ENCODE measurements at places on chromosomes 6 and 20. TPM values are rescaled to one million over a fixed set of nuclear protein-coding genes. Genes with fewer than 3 reads are reported as not detected.

DNA sequence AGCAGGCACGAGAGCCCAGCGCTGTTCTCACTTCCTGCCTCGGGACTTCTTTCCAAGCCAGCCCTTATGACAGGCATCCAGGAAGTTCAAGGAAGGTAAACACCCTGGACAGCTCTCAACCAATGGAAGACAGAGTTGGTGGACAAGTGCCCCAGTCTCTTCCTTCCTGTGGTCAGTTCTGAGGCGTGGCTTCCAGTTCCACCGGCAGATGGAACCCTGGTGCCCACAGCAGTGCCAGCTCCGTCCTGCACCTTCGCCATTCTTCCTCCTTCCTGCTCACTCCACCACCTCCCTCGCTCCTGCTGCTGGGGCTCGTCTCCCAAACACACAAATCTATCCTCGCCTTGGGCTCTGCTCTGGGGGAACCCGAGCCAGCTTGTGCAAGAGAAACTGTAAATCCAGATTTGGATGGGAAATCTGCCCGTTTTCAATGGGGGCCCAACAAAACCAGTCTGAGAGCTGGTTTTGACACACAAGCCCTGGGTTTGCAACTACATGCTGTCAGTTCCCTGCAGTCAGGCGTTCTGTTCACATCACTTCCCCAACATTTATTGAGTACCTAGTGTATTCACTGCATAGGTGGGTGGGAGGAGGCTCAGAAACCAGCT lies 162.7 kb downstream of the GRM4 start:
- no peak for DNase-seq

DNA sequence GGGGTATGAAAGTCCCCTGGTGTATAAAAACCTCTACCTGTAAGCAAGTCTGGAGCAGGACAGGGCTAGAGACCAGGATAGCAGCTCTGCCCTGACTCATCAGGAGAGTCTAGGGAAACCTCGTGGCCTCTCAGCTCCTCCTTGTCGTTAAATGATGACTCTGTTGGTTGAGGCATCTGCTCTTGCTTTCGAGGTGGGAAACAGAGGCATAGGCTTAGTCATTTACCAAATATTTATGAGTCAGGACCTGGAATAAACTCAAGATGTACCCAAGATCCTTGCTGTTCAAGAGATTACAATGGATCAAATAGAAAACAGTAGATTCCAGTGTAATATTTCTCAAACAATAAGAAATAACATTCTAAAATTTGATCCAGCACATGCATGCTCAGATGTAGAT lies 5.5 kb downstream of the MANBAL start:
- no peak for DNase-seq

Gene NKX2-2
- polyA plus RNA-seq, result not detected

DNA sequence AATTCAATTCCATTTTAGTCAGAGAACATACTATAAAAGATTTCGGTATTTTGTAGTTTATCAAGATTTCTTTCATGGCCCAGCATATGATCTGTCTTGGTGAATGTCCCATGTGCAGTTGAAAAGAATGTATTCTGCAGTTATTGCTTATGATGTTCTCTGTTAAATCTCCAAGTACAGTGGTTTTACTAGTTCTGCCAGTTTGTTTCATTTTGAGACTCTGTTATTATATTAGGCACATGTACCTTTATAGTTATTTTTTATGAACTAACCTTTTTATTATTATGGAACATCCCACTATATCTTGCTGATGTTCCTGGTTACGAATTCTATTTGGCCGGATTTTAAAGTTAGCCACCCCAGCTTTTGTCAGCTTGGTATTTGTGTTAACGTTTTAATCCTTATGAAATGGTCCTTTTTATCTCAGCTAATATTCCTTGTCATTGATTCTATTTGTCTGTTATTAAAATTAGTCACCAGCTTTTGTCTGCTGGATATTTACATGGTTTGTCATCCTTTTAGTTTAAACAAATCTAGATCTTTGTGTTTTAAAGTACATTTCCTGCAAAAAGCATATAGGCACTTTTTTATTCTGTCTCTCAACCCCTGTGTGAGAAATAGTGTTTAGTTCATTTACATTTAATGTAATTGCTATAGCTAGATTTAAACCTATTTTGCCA lies 48.9 kb downstream of the VTA1 start:
- DNase-seq, result no peak

Gene BCAS4
- polyA plus RNA-seq, result 4.2 TPM

GRCh38 chr6:119535332-119535731 lies 185.8 kb upstream of the MAN1A1 start:
- no peak for DNase-seq

Gene KIF13A
- polyA plus RNA-seq, result 33.4 TPM

DNA sequence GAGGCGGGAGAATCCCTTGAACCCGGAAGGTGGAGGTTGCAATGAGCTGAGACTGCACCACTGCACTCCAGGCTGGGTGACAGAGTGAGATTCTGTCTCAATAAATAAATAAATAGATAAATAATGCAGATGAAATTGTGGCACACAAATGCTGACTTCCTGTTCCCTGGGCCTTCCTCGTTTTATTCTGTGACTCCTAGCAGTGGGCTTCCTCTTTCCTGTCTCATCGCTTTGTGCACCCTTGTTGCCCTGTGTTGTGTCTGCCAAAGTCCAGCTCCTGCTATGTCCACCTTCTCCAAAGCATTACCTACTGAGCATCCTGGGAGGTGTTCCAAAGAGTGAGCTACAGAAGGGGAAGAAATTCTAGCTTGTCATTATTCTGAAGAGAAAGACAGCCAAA lies 100.2 kb upstream of the TIAM2 start:
- DNase-seq, result no peak

GRCh38 chr6:2881423-2881822 lies 21.7 kb downstream of the SERPINB9 start:
- no peak for DNase-seq

DNA sequence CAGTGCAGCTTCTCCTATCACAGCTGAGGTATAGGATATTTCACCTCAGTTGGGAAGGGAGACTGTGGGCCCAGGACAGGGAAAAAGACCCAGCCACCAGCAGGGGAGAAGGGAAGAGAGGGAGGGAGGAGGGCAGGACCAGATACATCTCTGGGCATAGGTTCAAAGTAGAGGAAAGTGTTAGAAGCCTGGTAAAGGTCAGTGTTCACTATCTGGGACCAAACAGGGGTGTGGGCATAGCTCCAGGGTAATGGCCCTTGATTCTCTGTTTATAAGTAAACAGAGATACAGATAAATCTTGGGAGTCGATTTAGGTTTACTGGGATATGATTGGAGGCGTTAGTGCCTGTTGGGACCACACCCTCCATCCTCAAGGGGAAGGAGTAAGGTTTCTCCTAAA lies 266.2 kb downstream of the LRFN2 start:
- DNase-seq, result no peak

DNA sequence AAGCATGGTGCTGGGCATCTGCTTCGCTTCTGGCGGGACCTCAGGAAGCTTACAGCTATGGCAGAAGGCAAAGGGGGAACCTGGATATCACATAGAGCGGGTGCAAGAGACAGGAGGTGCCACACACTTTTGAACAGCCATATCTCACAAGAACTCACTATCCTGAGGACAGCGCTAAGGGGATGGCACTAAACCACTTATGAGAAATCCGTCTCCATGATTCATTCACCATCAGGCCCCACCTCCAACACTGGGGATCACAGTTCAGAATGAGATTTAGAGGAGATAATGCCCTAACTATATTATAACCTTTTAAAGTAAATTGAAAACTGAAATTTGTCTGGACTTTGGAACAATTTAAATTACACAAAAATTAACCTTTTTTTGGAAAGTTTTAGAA lies 37.8 kb upstream of the SUMO4 start:
- DNase-seq, result no peak

DNA sequence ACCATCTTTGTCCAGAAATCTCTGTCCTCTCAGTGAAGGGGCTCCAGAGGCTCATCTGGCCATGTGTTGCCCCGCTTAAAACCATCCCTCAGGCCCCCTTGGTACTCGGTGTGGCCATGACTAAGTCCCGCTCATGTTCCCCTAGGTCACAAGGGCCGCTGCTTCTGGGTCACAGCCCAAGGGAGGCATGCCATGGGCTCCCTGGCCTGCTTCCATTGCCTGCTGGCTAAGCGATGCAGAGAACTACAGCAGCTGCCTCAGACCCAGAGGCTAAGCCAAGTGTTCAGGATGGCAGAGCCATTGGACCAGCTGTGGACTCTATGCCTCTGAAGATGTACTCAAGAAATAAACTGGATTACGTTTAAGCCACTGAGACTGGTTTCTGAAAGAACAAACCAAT lies 95.5 kb downstream of the ZFP64 start:
- DNase-seq, result no peak

DNA sequence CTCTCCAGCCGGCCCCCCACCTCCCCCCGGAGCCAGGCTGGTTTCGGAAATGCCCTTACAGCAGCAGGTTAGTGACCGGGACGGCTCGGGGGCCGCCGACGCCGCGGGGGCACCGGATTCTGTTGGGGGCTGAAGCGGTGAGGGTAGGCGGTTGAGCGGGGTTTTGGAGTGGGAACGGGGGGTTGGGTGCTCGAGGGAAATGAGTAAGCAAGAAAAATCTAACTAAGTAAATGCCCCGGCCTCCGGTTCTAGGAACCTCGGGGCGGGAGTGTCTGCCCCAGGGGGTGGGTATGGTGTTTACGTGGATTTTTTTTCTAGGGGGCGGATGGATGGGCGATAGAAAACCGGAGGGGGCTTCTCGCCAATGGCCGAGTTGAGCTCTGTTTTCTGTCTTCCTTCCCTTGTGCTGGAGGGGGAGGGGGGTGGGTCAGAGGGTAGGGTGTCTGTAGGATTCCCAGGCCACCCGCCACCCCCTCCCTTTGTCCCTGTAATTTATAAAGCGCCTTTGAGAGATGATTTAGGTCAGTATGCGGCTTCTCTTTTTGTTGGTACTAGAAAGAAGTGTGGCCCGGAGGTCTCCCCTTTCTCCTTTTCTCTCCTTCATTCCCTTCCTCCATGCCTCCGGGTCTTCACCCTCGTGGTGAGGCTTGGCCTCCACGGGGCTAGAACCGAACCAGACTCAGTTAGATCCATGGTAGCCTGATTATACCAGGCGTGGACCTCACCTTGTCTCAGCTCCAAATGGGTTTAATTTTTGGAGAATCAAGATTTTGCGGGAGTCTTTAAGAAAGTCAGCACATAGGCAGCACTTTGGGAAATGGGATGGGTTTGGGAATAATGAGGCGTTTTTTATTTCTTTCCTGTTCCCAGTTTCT lies 2.3 kb downstream of the E2F3 start:
- DNase-seq, result no peak

GRCh38 chr6:134065706-134066105 lies 13.3 kb upstream of the SLC2A12 start:
- no peak for DNase-seq

Gene LST1
- polyA plus RNA-seq, result 7.0 TPM

Gene FILIP1
- polyA plus RNA-seq, result 3.3 TPM

DNA sequence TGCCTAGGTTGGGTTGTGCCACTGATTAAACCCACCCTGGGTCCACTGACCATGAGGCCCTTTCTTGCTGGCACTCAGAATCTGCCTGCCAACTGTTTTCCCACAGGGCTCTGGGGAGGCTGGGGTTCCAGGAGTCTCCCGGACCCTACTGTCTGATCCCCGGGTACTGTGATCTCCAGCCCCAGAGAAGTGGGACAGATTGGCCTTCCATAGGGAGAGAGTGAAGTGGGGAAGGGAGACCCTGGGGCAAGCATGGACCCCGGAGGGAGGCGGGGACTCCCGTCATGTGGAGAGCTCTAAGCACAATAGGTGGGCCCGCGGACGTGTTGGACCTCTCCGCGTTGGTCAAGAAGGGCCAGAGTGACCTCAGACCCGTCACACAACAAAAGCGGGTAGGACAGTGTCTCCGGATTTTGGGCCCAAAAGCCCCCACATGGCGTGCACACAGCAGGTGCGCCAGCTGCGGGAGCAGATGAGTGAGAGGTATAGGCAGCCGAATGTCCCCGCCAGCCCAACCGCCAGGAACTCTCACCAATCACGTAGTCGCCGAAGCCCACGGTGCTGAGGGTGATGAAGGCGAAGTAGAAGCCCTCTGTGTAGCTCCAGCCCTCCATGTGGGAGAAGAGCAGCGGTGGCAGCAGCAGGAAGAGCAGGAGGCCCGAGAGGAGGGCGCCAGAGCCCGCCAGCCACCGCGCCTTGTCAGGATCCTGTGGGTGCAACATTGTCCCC lies 10.6 kb downstream of the KCNK17 start:
- DNase-seq, result no peak

DNA sequence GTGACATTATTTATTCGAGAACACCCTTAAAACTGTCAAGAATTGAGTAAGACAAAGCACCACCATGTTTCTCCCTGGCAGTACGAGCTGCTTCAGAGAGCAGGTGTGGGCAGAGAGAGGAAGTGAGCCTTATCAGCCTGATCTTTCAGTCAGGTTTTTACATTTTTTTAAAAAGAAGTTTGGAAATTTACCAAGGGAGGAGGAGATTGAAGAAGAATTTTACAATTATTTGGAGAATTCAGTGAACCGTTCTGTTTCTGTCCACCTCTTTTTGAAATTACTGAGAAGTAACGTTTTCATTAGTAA lies 75.5 kb downstream of the ZDHHC14 start:
- no peak for DNase-seq

DNA sequence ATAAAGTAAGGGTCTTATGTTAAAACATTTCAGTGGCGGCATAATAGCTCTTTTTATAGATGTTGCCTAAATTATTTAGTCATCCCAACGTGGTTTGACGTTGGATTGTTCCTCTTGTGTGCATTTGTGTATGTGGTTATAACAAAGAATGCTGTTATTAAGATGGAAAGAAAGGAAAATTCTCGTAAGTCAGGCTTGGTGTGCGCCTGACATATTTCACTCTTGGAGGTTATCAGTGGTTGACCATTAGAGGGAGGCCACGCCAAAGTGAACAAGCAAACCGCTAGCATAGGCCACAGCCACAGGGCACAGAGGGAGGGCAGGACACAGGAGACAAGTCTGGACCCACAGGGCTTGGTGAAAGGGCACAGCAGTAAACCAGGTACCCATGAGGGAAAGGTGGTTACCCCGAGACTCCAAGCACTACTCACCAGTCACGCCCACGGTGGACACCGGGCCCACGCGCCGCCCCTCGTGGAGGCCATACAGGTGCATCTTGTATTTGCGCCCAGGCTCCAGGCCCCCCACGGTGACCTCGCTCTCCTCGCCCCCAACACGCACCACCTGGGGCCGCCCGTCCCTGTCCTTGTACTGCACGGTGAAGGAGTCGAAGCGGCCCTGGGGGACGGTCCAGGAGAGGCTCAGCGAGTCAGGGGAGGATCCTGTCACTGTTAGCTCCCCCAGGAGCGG lies 22.9 kb downstream of the CYP21A2 start:
- DNase-seq, result no peak

GRCh38 chr6:117156741-117157140 lies 108.6 kb upstream of the VGLL2 start:
- no peak for DNase-seq

Gene HLA-DPA1
- polyA plus RNA-seq, result 37.0 TPM

- DNase-seq, result no peak
These were observed 112.9 kb upstream of the PDE7B start for GRCh38 chr6:135738636-135739035.

DNA sequence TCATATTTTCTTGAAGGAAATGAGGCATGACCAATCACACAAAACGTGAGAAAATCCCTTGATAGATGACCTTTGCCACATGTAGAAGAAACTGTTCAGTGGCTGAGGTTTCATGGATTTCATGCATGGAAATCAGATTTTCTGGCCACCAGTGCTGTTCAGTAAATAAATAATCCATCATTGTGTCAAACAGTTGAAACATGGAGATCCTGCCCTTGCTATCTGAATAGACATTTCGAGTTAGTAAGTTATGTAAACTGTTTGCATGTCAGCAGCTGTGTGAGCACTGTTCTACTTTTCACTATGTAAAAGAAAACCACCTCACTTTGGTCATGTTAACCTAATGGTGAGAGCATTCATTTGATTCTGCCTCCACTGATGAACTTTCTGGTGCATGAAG lies 793.9 kb upstream of the EPHA7 start:
- DNase-seq, result no peak

- DNase-seq, result no peak
These were observed 60.8 kb downstream of the ADGRB3 start for GRCh38 chr6:68695838-68696237.

GRCh38 chr6:21666853-21667681 lies 73.5 kb downstream of the SOX4 start:
- DNase-seq, result no peak

Data from right renal pelvis (tissue), 4 donors.